ENCODE measurements at places on chromosomes 2 and 18. TPM values are rescaled to one million over a fixed set of nuclear protein-coding genes. Genes with fewer than 3 reads are reported as not detected.
A peak's percentile ranks its signal among the peaks of the same experiment; 100 is the strongest.

The HDLBP gene
- 186 TPM for total RNA-seq

The CCDC102B gene
- total RNA-seq, result 0.95 TPM

The ZEB2 gene
- 5.7 TPM for total RNA-seq

The ASPRV1 gene
- 0.78 TPM for total RNA-seq

The SIX3 gene
- 0.10 TPM for total RNA-seq

The ABHD1 gene
- 0.23 TPM for total RNA-seq

The IL36G gene
- not detected for total RNA-seq

The PPP1R1C gene
- not detected for total RNA-seq

- no peak for DNase-seq
Observed at GRCh38 chr18:48836806-48837615, 113.8 kb downstream of the SMAD7 start.

DNA sequence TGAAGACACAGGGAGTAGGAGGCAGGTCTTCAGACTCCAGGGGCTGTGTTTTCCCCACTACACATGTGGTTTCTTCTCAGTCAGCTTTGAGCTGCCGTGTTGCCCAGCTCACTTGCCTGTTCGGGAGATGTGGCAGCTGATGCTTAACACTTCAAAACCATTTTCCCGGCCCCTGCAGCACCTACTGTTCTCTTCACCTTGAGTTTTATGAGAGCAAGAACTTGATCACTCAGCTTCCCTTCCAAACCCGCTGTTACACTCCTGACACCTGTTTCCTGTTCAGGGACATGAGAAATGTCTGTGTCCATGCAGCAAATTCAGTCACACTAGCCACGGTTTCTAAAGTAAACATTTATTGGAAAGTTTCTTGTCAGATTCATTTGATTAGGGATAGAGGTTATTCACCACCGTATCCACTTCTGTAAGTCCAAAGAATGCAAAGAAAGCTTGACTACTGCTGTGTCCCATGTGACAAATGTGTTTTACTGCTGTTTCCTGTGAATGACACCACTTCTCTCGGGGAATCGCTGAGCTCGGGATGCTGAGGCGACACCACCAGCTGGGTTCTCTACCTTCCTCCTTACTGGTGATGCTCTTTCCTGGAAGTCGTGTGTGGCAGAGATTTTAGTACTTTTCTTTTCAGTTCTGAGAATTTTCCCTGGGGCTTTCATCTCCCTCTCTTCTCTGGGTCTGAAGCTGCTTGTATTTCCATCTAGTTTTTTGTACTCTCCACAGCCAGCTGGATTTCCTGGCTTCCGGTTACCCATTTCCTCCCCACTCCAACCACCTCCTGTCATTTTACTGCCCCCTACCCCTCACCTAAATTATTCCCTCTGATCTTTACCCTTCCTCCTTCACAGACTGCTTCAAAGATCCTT is 91.7 kb downstream of the KLF7 start:
- peak; percentile 69 for DNase-seq

- DNase-seq, result no peak
Observed at GRCh38 chr2:56505885-56506284, 322.1 kb downstream of the CCDC85A start.

DNA sequence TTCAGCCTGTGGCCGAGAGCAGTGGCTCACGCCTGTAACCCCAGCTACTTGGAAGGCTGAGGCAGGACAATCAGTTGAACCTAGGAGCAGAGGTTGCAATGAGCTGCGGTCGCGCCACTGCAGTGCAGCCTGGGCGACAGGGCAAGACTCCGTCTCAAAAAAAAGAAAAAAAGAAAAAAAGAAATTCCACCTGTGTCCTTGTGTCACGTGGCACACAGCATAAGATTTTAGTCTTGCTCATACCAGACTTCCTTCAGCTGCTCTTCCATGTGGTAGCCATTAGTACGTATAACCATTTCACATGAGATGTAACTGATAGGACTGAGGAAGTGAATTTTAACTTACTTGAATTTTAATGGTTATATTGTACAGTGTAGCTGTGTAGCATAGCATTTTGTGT is 4.0 kb downstream of the NOP58 start:
- DNase-seq, result peak; percentile 28

GRCh38 chr2:37323781-37324535 is 675 bp downstream of the PRKD3 start:
- DNase-seq, result peak; percentile 51

GRCh38 chr2:179266271-179266670 is 1.6 kb upstream of the SESTD1 start:
- DNase-seq, result no peak

GRCh38 chr2:46540496-46541331 is 61.3 kb downstream of the TMEM247 start:
- peak; percentile 19 for DNase-seq

GRCh38 chr2:48124592-48124991 is 218.3 kb upstream of the FBXO11 start:
- DNase-seq, result no peak

DNA sequence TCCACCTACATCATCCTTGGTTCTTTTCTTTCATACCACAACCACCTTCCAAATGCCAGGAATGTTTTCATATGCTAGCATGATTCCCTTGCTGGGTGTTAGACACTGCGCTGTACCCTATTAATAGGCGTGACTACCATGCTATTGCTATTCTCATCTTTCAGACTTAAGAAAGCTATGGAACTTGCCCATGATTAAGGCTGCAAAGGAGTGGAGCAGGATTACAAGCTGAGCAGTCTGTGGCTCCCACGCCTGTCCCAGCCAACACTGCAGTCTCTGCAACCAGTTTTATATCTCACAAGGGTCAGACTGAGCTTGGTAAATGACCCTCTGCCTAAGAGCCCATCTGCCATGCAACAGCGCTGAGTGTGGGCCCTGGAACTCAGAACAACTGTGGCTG is 285.7 kb upstream of the POU3F3 start:
- no peak for DNase-seq

GRCh38 chr2:170740660-170741059 is 25.5 kb downstream of the SP5 start:
- DNase-seq, result no peak

GRCh38 chr2:43648994-43649701 is 12.1 kb downstream of the PLEKHH2 start:
- DNase-seq, result no peak

DNA sequence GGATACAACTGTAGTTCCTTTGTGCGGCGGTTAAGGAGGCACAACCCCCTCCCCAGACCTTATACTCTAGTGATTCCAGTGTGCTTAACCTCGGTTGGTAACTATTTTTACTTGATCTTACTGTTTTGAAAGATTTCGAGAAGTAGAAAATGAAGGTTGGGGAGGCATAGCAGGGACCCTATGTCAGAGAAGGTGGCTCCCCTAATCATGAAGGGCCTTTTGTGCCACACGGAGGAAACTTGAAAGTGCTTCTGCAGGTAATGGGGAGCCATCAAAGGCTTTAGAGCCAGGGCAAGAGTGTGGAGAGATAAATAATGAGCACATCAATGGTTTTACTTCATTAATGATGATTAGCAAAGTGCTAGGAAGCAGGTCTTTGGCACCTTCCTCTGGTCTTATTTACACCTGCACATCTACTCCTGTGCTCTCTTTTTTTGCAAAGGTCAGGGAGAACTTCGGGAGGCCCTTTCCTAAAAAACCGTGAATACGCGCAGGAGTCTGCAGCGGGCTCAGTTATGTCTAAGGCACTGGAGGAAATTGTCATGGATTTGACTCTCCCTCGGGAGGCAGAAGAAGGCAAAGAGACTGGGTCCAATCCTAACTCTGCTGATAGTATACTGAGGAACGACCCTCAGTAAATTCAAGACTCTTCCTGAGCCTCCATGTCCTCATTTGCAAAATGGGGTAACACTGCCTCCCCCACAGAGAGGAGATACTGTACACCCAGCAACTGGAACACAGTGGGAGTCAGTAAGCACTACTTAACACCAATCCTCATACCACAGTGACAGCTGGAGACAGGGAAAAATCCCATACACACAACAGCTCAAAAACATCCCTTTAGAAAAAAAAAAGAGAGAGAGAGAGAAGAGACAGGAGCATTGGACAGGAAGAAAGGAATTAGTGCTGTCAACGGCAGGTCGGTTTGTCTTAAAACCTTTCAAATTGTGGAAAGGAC is 81.6 kb downstream of the DDX1 start:
- no peak for DNase-seq

GRCh38 chr2:211730215-211730614 is 808.4 kb downstream of the ERBB4 start:
- DNase-seq, result no peak

DNA sequence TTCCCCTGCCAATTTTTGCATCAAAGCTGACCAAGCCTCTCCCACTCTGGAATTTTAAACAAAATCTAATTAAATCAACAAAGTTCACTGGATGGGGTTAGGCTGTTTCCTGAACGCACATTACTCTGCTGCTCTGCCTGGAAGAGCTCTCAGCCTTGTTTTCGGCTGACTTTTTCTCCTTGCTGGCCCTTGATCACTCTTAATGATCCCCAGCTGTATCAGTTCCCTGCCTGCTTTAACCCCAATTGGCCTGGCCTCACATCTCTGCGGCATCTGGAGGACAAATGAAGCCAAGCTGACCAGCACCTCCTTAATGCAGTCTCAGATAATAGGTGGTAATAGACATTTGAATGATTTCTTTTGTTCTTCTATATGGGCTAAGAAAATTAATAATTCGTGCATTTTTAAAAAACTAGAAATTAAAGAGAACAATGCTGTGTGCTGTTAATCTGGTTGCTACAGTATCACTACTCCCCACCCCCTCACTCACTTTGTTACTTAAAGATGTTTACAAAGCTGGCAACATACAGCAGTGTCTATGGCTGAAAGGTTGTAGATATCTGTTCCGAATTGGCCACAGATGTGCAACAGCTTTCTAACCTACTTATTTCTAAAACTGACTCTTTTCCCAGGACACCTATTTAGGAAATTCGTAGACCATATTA is 415.2 kb upstream of the KCNH7 start:
- DNase-seq, result no peak

- DNase-seq, result no peak
Observed at GRCh38 chr2:20107776-20108175, 56.3 kb upstream of the LAPTM4A start.

- DNase-seq, result no peak
Observed at GRCh38 chr2:164430166-164430783, 191.0 kb downstream of the GRB14 start.

DNA sequence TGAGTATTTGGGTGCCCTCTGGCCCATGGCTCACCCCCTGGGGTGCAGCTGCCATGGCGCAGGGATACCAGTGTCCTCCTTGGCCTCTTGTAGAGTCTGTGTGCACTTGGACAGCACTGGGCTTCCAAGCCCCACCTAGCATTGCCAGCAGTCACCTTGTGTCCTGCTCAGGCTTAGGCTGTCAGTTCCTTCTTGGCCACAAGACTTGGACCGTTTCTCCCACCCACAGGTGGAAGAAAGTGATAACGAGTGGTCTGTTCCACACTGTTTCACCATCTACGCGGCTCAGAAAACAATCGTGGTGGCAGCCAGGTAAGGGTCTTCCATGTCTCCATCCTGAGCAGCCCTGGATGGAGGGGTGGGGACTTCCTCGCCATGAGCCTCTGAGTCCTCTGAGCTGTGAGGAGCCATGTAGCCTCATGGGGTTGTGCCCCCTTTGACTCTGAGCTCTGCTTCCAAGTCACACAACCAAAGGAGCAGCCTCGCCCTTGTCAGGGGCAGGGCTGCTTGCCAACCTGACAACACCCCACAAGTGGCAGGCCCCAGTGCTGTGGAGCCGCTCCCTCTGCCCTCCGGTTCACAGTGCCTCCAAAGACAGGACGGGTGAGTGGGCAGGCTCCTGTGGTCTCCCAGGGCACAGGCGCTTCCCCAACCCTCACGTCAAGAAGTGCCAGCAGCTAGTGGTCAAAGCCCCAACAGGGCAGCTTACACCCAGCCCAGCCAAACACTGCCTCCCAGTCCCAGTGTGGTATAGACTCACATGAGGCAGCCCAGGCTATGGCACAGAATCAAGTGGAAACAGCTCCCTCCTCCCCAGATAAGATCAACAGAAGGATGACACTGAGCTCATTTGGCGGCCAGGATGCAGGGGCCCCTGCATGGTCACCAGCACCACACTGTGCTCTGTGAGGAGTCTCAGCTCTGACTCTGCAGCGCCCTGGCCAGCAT is 18.4 kb downstream of the STK25 start:
- DNase-seq, result no peak

DNA sequence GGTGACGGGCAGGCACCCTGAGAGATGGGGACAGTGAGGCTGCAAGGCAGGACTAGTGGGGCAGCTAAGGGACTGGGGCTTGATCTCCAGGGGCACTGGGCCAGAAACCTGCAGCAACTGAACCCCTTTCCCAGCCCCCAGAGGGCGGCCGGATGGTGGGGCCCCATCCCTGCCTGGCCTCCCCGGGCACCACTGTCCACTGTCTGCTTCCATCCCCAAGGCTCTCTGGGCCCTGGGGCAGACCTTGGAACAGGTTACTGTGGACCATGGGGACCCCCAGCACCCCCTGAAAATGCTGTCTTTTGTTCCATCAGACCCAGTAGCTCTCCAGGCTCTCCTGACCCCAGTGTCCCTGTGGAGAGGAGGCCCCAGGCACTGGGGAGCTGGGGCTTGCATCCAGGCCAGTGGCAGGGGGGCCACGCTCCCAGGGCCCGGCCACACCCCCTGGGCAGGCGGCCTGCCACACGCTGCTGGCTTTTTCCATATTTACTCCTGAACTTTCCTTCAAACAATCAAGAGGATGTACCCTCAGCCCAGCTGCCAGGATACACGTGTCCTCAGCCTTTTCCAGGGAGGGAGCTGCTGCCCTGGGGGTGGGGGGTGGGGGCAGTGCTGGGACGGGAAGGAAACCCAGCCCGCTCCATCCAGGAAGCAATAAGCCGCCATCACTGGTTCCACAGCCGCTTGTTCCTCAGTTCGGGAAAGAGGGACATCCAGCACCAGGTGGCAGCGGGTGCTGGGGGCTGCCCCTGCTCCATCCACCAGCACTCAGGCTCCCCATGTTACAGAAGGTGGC is 102.3 kb upstream of the ODC1 start:
- no peak for DNase-seq

DNA sequence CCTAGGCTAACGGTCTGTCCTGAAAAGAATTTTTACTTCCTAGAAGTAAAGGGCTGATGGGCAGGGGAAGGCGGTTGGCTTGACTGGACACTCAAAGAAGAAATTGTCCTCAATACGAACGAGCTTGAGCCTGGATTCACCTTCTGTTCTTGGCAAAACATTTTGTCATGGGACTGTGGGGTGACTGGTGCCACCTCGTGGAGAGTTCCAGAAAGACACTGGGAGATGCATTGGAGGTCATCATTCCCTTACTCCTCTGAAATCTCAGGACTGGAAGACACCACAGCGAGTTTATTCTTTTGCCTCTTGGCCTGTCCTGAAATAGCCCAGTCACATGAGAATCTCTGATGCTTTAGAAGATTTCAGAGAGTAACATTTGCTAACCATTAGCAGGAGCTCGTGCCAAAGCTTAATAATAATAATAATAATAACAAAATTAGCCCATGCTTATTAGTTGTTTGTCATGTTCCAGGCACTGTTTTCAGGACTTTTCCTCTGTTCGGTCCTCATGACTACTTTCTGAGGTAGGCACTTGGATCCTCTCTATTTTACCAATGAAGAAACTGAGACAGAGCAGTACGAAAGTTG is 44.5 kb downstream of the TMEM182 start:
- DNase-seq, result peak; percentile 58

GRCh38 chr2:136106505-136106904 is 11.4 kb downstream of the CXCR4 start:
- no peak for DNase-seq

All from activated CD8-positive, alpha-beta T cell treated with anti-CD3 and anti-CD28 coated beads, Interleukin-2, amount 10 ng/mL, durations not matched to agents 7 days and 5 days (primary cell).